Fibroblast of villous mesenchyme (primary cell): ENCODE measurements at places on chromosomes 11 and 22. TPM values are rescaled to one million over a fixed set of nuclear protein-coding genes. Genes with fewer than 3 reads are reported as not detected.

ENDOD1 gene
- total RNA-seq = 20.3 and 40.6 TPM in 2 replicates

NLRP10 gene
- 3.9 and 9.1 TPM in 2 replicates for total RNA-seq

C1QTNF5 gene
- total RNA-seq = 6.5 and 13.5 TPM in 2 replicates

SDHAF2 gene
- 36.4 and 37.6 TPM in 2 replicates for total RNA-seq

BAIAP2L2 gene
- total RNA-seq = 2.3 and 3.0 TPM in 2 replicates

GRCh38 chr22:48778308-48779195 is 1049.1 kb downstream of the BRD1 start:
- no peak for DNase-seq

DNA sequence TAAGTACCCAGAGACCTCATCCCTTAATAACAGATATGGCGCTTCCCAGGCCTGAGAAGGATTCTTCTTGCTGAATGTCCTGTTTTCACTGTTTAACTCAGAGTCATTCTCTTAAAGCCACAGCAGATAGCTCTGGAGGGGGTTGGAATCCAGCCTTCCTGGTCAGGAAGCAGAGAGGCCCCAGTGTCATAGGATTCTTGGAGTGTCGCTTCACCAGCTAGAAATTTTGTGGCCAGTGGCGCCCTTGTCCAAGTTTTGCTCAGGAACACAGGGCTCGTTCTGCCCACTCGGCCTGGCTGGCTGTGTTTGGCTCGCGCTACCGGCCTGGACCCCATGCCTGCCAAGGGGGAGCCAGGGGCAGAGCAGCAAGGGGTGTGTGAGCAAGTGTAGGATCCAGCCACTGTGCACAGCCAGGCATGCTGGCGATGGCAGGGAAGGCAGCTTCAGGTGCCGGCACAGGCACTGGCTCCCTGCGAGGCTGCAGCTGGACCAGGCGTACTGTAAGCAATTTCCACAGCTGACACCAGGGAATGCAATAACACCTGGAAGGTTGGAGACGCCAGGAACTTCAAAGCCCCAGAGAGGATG is 214.8 kb upstream of the SESN3 start:
- DNase-seq = no peak

DNA sequence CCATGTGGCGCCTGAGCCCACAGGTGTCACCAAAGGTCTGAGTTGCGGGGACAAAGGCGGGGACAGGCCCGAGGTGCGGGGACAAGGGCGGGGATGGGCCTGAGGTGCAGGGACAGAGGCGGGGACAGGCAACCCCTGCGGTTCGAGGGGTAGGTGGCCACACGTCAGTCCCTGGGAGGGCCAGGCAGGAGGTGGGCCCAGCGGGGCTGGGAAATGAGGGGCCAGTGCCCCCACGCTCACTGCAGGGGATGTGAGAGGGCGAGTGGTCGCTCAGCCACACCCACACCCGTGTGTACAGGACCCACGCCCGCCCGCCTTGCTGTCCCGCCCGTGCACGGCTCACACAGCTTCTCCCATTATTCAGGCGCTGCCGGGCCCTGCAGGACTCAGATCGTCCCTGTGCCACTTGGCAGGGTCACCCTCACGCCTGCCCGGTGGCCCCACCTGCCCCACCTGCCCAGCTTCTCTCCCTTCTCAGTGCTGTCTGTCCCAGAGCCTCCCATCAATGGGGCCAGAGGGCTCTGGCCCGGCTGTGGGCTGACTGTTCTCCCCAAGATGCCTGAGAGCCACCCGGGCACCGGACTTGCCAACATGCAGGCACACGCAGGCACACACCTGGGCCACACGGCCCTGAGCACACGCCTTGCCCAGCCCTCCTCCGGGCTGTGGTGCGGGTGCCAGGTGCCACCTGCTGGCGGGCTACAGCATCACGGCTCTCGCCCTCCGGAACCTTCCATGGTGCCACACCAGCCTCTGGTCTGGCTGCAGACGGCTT is 14.2 kb upstream of the MUC6 start:
- peak; percentile 51 for DNase-seq

GRCh38 chr11:70825893-70826540 is 426.4 kb downstream of the SHANK2 start:
- DNase-seq = no peak

- no peak for DNase-seq
These were observed 256.1 kb upstream of the UBASH3B start for GRCh38 chr11:122399375-122399774.
